Glutamatergic neuron (in vitro differentiated cells): ENCODE measurements at places on chromosomes 2 and 18. TPM values are rescaled to one million over a fixed set of nuclear protein-coding genes. Genes with fewer than 3 reads are reported as not detected.

The HADHB gene
- 30.5 TPM for total RNA-seq

The CDK5R2 gene
- total RNA-seq: 46.1 TPM

DNA sequence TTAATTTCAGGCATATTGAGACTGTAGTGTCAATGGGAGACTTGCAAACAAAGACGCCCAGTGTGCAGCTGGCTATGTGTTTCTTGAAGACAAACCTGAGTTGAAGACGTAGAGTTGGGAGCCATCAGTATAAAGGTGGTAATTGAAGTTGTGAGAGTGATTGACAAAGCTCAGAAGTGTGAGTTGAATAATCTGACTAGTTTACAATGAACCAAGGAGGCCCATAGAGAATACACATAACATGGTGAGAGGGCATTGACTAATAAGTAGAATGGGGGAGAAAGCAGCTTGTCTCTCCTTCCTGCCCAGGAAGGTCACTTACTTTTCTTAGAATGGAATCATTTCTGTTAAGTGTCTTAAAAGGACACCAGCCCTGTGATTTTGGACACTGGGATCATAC, 14.1 kb downstream of the SP110 start:
- DNase-seq: no peak

- DNase-seq: no peak
Measured at GRCh38 chr18:69557282-69557681, 156.6 kb downstream of the DOK6 start.

The UBE2F gene
- total RNA-seq: 43.0 TPM

DNA sequence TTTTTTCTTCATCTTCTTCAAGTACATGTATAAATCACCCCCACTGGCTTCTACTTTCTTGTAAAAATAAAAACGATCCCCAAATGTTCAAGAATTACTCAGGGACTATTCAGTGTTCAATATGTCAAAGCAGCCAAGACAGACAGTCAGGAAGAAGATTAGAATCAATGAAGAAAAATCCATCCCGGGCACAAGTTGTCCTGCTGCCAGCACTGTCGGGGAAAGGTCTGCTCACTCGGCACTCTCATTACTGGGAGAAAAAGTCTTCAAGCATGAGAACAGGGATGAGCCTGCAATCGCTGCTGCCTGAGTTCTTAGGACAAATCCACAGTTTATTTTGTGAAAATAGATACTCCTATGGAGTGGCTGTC, 482.8 kb upstream of the KLHL29 start:
- DNase-seq: no peak

- DNase-seq: no peak
Measured at GRCh38 chr2:135299165-135299564, 231.9 kb downstream of the ZRANB3 start.

DNA sequence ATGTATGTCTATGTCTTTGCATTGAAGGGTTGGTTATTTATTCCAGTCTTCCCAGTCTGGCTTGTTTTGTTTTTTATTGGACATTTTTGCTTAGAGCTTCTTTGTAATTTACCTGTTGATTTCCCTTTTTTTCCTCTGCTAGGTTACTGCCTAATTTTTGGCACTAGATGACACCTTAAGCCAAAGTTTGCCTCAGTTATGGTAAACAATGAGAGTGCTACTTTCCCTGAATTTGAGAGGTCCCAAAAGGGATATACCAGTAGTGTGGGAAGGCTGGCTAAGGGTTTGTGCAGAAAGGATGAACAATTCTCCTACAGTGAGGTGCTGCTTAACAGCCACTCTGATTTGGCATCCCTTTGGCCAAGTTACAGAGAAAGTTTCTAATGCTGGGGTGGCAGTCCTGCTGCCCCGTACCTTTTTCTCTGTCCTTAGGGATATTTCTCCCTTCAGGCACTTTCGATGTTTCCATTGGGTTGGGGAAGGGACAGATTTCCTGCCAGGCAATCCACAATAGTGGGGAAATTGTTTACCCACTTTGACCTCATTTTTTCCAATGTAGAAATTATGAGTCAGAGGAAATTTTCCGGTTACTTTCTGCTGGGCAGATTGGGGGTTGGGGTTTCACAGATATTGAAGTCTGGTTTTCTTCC, 354.9 kb downstream of the PTPRM start:
- no peak for DNase-seq

The SIX3 gene
- 0.86 TPM for total RNA-seq

The FSHR gene
- not detected for total RNA-seq

DNA sequence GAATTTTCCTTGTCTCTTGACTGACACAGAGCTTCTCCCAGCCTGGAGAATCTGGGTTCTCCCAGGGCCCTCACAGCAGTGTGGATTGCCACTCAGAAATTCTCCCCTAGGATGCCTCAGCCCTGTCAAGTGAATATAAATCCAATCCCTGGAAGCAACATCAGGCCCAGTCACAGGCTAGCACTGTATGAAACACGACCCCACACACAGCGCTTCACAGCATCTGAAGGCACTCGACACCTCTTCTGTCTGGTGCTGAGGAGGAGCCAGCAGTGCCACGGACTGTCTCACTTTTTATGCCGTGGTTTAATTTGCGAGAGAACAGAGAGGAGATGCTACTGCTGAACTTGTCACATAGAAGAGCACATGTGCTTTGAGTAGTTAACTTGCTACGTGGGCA, 164.5 kb downstream of the NAPG start:
- DNase-seq: no peak

DNA sequence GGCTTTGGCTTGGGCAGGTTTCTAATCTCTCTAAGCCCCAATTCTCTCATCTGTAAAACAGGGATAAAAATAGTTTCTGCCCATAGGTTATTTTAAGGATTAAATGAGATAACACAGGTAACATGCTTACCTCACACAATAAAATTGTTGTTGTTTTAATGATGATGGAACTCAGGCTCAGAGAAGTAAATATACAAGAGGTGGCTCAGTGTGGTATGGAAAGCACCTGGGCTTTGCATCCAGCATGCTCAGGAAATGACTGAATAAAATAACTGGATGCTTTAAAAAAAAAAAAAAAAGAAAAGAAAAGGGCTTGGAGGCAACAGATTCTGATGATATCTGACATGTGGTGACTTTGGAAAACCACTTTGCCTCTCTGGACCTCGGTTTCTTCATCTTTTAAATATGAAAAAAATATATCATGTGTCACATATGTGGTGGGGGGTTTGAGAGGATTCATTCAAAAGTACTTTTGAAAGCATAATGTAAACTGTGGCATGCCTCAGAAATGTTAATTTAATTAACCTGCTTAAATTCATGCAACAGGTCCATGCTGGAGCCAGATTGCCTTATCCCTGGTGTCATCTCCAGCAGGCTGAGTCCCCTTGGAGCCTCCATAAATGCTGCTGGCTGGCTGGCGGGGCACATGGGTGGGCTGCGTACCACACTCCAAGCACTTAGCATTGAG, 112.8 kb upstream of the CDC42EP3 start:
- no peak for DNase-seq

The RIT2 gene
- total RNA-seq: not detected

DNA sequence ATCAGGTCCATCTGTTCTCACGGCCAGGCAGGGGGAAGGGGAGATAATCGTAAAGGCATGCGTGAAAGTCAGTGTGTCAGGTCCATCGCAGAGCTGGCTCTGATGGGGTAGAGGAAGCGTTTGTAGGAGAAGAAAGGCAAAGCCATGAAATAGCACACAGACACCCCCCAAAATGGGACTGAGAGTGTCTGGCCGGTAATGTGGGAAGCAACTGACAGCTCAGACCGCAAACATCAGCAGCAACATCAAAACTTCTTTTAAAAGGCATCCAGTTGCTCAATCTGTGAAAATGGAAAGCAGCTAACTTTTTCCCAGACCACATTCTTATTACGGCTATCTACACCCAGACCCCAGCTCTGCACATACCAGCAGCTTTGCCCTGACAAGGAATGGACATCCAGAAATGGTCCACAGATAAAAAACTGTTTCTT, 232.6 kb downstream of the EN1 start:
- no peak for DNase-seq

DNA sequence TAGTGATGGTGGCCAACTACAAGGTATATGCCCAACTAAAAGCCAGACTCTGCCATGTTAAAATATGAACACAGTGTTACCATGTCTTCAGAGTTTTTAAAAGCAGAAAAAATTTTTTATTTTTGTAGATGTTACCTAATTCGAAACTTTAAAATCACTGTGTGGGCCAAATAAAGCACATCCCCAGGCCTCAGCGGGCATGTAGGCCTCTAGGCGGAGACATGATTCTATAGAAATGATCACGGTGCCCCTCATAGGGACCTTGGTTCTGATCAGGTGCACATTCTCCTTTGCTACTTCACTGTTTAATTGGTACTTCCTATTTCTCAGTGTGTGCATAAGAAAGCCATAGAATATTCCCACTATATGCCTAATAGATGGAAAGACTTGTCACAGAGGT, 349.2 kb downstream of the XIRP2 start:
- no peak for DNase-seq

The GNAL gene
- 52.5 TPM for total RNA-seq

The EML6 gene
- total RNA-seq: 0.91 TPM

The DSG2 gene
- total RNA-seq: 8.2 TPM

DNA sequence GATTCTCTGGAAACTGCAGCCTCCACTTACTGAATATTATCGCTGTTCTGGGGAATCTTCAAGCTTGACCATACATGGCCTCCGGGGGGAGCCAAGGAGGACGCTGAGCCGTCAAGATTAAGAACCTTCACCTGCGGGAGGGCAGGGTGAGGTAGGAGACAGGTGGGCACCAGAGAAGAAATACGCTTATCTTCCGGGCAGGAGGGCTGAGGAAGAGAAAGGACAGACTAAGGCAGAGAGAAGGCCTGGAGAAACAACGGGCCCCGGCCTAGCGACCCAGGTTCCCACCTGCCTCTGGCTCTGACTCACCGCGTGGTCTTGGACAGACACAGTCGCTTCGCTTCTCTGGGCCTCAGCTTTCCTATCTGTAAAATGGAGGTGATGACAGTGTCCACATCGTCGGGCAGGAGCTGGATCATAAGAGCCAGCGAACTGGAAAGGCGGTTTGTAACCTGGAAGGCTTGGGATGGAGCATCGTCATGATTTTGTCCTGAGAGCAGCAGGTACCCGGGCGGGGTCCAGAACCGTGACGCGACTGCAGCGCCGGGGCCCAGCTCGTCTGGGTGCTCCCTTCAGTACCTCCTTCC, 659 bp downstream of the ZNF142 start:
- DNase-seq: peak; percentile 58

The XIRP2 gene
- not detected for total RNA-seq

DNA sequence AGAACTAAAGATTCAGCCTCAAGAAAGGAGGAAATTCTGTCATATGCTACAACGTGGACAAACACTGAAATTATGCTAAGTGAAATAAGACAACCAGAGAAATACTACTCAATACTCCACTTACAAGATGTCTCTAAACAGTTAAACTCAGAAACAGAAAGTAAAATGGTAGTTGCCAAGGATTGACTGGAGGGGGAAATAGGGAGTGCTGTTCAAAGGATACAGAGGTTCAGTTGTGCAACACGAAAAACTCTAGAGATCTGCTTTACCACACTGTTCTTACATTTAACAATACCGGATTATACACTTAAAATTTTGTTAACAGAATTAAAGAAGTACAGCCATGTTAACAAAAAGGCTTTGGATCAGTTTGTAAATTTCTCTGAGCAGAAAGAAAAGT, 39.8 kb upstream of the C2orf15 start:
- no peak for DNase-seq

- no peak for DNase-seq
Measured at GRCh38 chr2:194103941-194104659, 1552.9 kb upstream of the SLC39A10 start.

DNA sequence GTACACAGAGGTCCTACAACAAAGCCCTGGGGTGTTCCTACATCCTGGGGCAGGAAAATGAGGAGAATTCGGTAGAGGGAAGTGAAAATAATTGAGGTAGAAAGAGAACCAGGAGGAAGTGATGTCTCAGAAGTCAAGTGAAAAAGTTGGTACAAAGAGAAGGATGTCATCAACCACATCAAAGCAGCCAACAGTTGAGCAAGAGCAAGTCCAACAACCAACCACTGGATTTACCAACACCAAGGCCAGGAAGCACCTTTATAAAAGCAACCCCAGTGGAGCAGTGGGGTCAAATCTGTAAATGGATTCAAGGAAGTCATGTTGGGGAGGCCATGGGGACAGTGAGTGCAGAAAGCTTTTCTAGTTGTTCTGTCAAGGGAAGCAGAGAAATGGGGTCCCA, 360.4 kb downstream of the ZNF516 start:
- DNase-seq: no peak

GRCh38 chr2:35503738-35504199, 851.8 kb upstream of the CRIM1 start:
- no peak for DNase-seq

- DNase-seq: no peak
Measured at GRCh38 chr18:74368901-74369705, 53.5 kb downstream of the C18orf63 start.

DNA sequence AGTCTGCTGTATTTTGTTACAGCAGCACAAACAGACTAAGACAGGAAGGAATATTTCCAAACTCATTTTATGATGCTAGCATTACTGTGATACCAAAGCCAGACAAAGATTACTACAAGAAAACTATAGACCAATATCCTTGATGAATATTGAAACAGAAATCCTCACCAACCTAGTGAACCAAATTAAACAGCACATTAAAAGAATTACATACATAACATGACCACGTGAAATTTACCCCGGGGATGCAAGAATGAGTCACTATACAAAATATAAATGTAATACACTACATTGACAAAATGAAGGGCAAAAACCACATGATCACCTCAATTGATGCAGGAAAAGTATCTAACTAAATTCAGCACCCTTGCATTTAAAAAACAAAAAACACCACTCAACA, 112.6 kb downstream of the CHN1 start:
- no peak for DNase-seq

The APCDD1 gene
- 171 TPM for total RNA-seq

DNA sequence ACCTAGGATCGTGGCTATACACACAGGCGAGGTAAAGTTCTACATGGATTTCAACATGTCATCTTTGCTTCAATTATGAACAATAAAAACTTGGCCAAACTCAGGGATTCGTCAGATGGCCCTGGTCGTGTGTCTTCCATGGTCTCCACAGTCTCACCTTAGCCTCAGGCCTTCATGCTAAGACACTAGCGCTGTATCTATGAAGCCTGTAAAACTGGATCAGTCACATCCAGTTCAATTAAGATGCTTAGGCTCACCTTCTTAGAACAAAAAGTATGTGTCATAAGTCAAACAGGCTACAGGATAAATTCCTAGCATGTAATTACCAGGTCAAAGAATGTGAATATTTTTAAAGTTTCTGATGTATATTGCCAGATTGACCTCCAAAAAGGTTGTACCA, 113.7 kb upstream of the NRP2 start:
- DNase-seq: no peak
